ENCODE measurements at places on chromosomes 5 and 9.

- no peak for DNase-seq
These were observed 608.3 kb upstream of the NUDT12 start for GRCh38 chr5:104170926-104171325.

- peak; percentile 64 for DNase-seq
These were observed 417 bp downstream of the SRD5A1 start for GRCh38 chr5:6633469-6634245.

DNA sequence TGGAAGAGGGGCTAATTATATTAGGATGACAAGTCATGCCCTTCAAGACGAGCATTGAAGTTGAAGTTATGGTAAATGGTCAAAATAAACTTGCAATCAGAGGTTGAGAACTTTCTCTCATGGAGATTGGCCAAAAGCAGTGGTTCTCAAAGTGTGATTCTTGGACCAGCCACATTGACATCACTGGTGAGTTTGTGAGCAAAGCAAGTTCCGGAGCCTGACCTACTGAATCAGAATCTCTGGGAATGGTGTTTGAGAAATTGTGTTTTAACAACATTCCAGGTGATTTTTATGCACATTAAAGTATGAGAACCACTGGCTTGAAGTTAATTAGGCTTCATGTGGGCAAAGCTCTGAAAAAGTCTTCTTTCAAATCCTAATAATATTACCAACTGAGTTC is 403.5 kb downstream of the ZSWIM6 start:
- no peak for DNase-seq

DNA sequence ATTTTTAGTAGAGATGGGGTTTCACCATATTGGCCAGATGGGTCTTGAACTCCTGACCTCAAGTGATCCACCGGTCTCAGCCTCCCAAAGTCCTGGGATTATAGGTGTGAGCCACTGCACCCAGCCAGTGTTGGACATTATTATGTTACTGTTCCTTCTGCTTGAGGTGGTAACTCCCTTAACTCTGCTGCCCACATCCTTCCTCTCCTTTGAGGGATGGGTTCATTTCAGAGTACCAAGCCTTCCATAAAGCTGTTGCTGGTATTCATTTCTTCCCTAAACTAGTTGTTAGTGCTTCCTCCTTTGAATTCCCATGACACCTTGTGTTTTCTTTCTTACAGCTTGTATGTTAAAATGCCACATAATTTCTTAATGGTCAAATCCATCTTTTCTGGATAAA is 54.0 kb downstream of the CTNNA1 start:
- no peak for DNase-seq

DNA sequence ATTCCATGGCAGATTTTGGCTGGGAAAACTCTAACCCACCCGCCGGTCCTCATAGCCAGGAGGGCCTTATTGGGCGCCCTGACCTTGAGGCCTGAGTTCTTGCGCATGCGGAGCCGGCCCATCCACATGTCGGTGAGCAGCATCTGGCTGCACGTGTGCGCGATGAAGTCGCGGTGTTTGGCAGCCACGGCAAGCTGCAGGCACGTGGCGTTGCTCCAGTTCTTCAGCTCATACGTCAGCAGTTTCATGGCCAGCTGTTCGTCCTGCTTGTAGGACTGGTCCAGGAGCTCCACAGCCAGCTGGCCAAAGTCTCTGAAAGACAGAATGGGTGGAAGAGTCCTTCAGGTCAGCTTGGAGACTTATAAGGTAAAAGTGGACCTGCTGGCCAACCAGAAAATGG is 204.3 kb upstream of the KLF9 start:
- DNase-seq: no peak

GRCh38 chr5:10520706-10521105 is 43.2 kb upstream of the ANKRD33B start:
- DNase-seq: no peak

GRCh38 chr5:172177176-172177575 is 10.8 kb downstream of the STK10 start:
- DNase-seq: no peak

- no peak for DNase-seq
These were observed 555.8 kb upstream of the CDH9 start for GRCh38 chr5:27594141-27594540.

DNA sequence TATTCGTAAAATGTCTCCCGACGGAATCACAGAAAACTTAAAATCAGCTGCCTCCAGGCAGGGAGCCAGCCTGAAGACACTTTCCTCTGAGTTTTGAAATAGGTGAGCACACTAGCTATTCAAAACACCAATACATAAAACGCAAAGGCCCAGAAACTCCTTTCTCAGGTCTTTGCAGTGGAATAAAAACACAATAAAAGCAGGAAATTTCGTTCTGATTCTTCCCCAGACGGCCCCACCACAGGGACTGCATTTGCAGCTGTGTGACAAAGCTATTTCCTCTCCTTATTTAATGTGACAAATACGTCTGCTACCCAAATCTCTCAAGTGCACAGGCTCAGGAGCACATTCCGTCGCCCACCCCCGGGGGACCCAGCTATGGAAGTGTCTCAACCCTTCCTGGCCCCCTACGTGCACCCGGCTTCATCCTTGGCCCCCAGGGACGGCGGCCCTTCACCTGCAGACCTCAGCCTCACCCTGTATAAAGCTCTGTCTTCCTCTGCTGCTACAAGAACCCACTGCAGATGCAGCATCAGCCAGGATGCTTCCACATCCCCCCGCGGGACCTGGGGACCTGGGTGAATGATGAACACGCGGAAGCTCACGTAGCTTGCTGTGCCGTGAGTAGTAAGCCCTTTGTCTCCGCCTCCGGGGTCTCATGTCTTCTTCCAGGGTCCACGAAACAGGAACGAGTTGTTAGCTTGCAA is 24.9 kb downstream of the AHRR start:
- no peak for DNase-seq

DNA sequence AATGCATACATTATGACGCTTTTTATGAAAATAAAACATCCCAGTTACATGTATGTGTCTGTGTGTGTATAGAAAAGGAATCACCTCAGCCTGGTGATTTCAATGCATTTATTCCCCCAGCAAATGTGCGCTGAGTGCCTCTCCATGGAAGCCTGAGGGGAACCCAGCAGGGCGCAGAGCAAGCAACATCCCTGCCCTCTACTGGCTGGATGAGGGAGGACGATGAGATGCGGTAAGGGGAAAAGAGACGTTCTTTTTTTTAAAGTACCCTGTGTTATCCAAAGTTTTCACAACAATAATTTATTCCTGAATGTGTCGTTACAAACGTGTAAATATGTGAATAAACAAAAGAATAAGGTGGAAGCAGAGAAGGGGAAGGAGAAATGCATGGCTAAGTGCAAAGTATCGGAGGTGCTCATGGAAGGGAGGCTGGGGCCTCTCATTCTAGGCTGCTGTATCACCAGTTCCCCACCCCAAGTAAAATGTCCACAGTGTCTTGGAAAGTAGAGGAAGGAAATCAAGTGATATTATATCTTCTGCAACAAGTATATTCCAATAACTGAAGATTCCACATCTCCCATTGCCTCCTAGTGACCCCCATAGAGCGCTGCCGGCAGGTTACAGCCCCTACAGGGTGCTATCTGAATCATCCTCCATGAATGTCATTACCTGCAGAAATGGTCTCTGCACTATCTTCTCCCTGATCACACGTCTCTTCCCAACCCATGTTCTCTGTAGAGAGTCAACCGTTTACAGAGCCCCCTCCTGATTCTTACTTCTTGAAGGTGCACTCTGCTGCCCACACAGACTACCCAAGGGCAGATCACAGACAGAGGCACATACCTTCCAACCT is 13.0 kb upstream of the ABLIM3 start:
- peak; percentile 79 for DNase-seq

GRCh38 chr9:1458503-1458902 is 408.3 kb downstream of the DMRT2 start:
- DNase-seq: peak; percentile 34

DNA sequence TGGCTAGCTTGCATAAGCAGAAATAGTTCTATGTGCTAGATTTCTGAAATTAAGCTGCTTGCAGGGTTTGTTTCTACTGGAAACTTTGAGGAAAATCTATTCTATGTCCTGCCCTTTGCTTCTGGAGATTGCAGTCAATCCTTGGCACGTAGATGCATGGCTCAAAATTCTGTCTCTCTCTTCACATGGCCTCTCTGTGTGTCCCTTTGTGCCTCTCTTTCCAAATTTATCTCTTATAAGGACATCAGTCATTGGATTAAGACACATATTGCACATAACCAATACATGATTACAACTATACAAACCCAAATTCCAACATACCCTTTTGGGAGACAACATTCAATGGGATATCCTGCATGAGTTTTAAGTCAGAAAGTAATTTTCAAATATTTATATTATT is 744.3 kb upstream of the CTNND2 start:
- no peak for DNase-seq

DNA sequence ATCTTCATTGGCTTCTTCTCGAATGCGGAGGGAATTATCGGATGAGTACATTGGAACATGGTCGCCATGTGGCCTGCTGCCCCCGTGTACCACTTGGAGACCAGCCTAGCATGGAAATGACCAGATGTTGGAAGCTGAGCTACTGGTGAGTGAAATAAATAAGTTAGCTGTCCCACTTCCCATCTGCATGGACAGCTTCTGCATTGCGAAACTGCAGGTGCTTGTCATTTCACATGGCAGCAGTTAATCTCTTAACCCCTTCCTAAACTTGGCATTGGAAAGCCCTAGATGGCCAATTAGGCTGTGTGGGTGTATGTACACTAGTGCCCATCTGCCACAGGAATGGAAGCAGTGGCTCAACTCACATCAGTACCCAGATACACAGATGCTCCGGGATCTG is 246.6 kb upstream of the IL12B start:
- DNase-seq: no peak

DNA sequence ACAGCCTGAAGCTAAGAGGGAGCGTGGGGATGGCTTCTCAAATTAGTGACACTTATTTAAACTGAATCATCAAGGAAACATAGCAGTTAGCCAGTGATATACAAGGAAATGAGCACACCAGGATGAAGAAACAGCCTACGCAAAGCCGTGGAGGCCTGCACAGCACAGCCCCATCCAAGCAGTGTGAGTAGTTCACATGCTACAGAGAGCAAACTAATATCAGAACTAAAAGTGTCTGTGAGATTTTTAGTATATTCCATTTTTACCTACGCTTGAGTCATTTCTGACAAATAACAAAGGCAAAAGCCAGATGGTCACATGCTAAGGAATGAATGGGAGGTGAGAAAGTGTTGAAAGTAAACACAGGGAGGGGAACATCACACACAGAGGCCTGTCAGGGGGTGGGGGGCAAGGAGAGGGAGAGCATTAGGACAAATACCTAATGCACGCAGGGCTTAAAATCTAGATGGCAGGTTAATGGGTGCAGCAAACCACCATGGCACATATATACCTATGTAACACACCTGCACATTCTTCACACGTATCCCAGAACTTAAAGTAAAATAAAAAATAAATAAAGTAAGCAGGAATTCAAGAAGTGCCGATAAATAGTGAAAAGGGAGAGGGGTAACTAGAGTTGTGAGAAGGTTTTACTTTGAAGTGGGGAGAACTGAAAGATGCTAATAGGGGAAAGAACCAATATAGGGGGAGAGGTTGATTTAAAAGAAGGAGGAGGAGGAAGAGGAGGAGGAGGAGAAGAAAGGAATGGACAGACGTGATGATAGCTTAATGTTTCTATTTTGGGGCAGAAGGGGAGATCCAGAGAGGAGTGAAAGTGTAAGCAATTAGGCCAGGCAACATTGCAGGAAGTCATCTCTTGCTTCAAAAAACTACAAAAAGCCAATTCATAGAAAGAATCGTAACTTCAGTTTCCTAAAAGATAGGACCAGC is 100.9 kb upstream of the PTGER4 start:
- DNase-seq: no peak

DNA sequence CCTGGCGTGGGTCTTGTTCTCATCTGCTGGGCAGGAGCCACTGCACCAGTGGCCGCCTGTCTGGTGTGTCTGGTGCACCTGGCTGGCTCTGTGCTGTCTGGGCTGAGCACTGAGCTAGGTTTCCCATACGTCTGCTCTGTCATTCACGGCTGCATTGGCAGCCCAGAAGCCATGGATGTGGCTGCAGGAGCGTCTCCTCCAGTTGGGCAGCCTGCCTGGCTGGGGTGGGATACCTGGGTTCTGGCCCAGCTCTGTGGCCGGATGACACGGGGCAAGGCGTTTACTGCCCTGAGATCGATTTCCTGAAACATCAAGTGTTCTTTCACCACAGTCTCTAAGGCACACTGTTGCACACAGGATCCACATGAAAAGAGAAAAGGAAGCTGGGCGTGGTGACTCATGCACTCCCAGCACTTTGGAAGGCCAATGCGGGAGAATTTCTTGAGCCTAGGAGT is 25.5 kb upstream of the SLC25A51 start:
- DNase-seq: peak; percentile 49
